Kasumi-1 (cell line): ENCODE measurements at places on chromosomes 2 and 18.

DNA sequence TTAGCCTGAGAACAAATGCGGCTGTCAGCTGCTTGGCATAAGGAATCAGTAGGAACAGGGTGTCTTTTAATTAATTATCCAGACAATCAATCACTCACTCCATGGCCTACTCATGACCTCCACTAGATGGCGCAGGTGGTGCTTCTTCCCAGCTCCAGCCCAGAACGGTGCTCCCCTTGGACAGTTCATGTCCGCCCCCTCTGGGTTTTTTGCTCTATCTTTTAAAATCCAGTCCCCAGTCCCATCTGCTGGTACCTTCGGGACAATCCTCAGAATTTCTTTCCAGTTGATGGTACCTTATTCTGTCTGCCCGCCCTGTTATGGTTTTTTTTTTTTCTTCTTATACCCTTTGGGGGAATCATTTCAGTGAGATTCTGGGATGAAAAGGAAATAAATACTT is 99.8 kb downstream of the CACNB4 start:
- DNase-seq = peak; percentile 91

DNA sequence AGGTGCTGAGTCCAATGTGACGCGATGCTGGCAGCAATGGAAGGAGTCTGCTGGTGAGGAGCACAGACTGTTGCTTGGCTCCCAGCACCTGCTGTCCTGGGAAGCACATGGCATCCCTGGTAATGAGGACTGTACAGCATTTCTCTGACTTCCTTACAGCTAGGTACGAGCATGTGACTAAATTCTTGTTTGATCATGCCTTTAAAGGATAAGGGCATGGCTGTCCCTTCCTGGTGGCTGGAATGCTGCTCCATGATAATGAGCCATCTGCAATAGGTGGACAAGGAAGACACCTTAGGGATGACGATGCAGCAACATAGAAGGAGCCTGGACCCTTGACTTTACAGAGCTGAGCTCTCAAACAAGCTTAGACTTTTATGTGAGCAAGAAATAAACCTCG is 278.0 kb upstream of the SPRED2 start:
- no peak for DNase-seq

DNA sequence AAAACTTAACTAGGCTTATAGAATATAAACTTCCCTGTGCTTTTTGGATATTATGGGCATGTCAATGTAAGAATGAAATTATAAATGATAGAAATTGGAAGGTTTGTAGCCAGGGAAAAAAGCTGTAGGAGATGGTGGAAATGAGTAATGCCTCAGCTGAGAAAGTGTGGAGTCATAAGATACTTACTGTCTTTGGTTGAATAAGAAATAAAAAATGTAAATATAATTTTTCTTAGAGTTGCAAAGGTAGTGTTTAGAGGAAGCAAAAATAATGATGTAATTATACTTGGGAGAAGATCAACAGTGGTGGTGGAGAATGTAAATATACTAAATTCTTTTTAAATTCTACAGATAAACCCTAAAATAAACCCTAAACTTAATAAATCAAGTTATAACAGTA is 26.2 kb upstream of the RND3 start:
- DNase-seq = no peak

- no peak for DNase-seq
Measured at GRCh38 chr18:62324917-62325805, at the start of gene TNFRSF11A. TSS of gene TNFRSF11A (plus strand) at chr18:62325310. CDS start at chr18:62325353, 43 bp downstream.

DNA sequence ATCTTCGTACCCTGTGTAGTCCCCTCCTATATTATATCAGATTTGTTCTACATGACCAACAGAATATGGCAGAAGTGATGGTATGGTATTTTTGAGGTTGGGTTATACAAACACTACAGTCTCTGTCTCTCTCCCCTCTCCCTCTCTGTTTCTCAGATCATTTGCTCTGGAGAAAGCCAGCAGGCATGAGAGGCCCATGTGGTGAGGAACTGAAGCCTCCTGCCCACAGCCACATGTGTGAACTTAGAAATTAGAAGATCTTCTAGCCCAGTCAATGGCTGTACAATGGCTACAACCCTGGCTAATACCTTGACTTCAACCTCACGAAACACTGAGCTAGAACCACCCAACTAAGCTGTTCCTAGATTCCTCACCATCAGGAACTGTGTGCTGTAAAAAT is 250.6 kb downstream of the SMAD2 start:
- DNase-seq = no peak

- DNase-seq = no peak
Measured at GRCh38 chr2:1749489-1750119, 5.3 kb upstream of the PXDN start.

DNA sequence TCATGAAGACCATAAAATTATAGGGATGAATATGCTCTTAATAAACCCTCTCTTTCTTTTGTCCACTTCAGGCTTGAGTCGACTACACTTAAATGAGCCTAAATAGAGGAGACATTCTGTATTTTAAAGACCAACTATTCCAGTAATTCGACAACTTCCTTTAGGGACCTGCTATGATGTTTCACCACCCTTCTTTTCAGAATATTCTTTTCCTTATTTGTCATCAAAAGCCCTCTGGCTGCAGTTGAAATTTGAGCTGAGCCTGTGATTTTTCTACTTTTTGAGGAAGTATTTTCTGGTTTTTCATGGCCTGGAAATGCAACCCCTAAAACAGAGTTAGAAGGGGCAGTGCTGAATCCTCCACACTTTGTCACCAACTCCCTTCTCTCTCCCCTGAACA is 287.0 kb downstream of the EPHA4 start:
- no peak for DNase-seq

DNA sequence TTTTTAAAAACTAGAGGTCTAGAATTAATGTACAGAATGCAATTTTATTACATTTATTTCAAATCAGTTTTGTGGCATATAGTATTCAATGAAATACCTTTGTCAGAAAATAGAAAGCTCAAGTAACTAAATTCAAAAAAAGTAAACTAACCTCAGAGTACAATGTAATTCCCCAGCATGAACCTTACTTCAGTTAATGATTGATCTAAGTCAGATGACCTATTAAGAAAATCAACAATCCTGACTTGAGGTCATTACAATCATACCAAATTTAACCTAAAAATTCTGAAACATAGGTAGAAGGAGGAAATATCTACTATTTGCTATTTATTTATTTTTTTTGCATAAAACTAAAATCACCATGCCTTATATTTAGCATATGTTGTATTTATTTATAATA is 142.9 kb downstream of the CCDC102B start:
- DNase-seq = no peak

DNA sequence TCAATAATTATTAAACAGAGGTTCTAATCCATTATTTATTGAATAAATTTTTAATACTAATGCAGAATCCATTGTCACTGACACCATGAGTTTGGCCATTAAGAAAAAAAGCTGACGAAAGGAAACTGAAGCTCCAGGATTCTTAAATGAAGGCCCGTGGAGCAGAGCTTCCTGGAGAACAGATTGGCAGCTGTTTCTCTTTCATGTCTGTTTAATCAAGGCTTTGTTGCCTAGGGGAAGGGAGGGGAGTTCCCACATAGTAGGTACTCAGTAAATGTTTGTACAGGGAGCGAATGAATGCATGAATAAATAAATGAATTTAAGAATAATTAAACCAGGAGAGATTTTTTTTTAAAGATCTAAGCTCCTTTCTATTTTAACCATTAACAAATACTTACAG is 315.1 kb upstream of the KLHL29 start:
- DNase-seq = no peak

GRCh38 chr18:46650681-46651080 is 6.3 kb downstream of the LOXHD1 start:
- DNase-seq = no peak

GRCh38 chr2:46101557-46102220 is 195.5 kb upstream of the EPAS1 start:
- no peak for DNase-seq

GRCh38 chr2:1652034-1652790 is 92.1 kb downstream of the PXDN start:
- no peak for DNase-seq

DNA sequence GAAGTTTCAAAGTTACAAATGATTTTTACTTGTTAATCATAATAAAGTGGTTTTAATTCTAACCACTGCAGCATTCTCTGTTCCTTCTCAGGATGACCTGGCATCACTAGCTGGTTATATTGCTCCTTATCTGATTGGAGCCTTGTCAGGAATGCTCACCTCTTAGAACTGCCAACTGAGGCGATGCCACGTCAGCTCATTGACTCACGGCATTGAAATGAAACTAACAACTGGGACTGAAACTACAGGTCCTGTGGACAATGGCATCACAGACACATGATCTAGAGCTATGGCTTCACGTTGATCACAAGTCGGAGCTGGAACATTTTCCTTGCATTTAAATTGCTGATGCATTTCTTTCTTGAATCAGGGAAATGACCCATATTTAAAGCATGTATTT is 54.9 kb upstream of the MAP2 start:
- no peak for DNase-seq

DNA sequence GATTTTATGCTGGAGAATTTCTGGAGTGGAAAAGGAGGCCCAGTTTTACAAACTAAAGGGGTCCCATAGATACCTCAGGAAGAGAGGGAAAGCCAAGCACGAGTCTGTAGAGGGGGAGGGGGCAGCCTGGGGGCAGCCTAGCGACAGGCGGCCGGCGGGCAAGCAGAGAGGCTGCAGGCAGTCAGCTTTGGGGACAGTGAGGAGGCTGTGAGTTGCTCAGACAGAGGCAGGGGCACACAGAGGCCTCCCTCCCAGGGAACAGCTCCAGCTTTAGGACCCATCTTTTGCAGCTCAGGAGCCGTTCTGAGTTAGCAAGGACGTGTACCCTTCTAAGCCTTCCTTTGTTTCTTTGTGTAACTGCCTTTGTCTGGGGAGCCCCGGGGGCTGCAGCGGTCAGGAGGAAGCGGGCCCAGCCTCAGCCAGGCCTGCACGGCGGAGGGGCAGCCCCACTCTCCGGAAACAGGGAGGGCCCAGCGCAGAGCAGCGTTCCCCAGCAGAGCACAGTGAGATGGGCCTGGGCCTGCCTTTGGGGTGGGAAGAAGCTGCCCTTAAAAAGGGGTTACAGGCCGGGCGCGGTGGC is 41.1 kb upstream of the RALBP1 start:
- peak; percentile 75 for DNase-seq

DNA sequence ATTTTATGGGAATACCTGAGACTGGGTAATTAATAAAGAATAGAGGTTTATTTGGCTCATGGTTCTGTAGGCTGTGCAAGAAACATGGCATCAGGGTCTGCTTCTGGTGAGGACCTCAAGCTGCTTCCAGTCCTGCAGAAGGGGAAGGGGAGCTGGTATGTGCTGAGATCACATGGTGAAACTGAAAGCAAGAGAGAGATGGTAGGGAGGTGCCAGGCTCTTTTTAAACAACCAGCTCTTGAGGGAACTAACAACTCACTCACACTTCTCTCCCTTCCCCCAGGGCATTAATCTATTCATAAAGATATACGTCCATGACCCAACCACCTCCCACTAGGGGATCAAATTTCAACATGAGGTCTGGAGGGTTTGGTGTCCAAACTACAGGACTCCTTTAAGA is 40.1 kb downstream of the AGPS start:
- DNase-seq = no peak

- DNase-seq = peak; percentile 20
Measured at GRCh38 chr2:38835015-38835601, 40.6 kb downstream of the DHX57 start.

DNA sequence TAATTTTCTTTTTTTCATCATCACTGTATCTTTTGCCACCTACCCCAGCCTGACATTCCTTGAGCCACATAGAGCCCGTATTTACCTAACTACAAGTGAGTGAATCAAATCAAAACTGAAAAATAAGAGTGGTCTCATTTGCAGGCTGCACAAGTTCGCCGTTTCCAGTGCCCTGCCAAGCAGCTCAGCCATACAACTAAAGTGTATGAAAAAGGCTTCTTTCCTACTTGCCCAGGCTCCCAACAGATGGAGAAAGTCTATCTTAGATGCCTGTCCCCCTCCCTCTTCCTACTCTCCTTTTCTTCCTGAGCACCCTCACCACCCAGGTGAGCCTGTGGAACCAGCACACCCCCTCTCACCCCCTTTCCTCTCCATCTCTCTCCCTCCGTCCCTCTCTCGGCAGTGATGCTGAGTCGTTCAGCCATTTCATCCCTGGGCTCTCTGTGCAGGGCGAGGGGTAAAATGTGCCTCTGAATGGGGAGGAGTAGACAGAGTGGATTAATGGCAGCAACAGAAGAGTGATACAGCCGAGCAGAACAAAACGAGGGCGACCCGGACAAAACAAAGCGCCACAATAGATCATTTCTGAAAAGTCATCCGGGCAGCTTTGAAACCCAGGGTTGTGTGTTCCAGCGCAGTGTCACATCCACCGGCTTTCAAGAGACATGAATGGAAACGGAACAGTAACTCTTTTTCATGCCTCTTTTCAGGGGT is 65.0 kb upstream of the POU3F3 start:
- no peak for DNase-seq

- DNase-seq = no peak
Measured at GRCh38 chr2:152022090-152022489, 76.8 kb downstream of the CACNB4 start.

DNA sequence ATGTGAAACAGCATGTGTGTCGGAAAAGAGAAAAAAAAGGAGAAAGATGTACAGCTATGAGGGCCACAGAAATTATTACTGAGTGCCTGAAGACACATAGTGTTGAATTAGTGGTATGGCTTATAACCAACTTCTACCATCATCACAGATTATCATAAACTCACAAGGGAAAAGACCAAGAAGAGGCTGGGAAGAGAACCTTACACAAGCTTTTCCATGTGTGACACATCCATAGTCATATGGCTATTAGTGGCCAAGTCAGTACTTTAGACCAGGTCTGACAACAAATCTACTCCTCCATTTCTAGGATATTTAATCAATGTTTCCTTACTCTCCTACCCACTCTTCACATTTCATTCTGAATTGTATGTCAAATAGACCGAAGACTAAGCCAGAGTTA is 3.5 kb upstream of the GALNT5 start:
- DNase-seq = no peak

GRCh38 chr2:47077442-47078117 is 77.5 kb downstream of the STPG4 start:
- DNase-seq = no peak

- DNase-seq = no peak
Measured at GRCh38 chr18:51077217-51077616, 47.2 kb downstream of the SMAD4 start.

DNA sequence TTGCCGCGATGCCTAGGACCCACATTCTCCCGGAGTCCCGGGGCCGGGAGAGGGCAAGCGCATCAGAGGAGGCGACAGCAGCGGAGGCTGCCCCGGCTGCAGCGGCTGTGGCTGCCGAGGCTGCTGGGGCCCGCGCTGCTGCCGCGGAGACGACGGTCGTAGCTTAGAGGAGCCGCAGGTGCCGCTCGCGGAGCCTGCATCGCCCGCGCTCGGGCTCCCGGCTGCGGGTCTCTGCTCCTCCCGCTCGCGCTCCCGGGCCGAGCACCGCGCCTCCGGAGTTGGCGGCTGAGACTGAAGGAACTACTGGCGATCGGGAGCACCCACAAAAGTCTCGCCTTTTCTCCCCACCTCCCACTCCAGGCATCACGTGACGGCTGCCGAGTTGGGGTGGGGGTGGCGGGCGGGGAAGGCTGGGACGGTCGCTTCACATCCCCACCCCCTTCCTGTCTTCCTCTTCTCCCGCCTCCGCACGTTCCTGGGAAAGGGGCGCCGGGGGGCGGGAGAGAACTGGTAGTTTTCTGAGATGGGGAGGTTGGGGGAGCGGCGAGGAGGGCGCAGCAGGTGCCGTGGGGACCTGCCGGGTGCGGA is at the start of gene LYPD1:
Gene LYPD1 (minus strand): TSS at position 298 of the 588 bp plus-strand sequence. CDS start 273 bp downstream, at position 25.
- no peak for DNase-seq
